ENCODE measurements at places on chromosomes 1 and 21. TPM values are rescaled to one million over a fixed set of nuclear protein-coding genes. Genes with fewer than 3 reads are reported as not detected.

DNA sequence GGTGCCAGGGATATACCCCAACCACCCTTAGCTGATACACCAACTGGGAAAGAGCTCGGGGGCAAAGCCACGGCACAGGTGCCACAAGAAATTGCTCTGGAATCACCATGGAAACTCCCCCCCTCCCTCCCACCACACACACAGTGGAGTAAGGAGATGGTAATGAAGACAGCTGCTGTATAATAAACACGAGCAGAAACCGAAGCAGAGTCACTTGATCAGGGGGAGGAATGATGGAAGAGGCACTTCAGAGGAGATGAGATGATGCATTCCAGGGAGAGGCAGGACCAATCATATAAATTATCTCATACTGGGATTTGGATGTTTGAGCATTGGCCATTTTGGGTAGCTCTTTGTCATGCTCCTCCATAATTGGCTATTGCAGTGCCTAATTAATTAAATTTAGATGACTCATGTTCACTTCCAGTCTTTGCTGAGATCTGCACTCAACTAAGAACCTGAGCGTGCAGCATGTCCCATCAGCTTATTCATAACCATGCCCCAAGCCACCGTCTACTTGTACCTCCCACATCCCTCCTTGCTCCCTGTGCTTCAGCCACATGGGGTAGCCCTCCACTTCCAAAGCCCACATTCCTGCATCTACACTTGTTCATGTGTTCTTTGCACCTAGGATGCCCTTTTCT is 189.5 kb downstream of the ZSCAN20 start:
- DNase-seq = no peak

OVAAL gene
- total RNA-seq = not detected

SH2D1B gene
- 0.12 TPM for total RNA-seq

DNA sequence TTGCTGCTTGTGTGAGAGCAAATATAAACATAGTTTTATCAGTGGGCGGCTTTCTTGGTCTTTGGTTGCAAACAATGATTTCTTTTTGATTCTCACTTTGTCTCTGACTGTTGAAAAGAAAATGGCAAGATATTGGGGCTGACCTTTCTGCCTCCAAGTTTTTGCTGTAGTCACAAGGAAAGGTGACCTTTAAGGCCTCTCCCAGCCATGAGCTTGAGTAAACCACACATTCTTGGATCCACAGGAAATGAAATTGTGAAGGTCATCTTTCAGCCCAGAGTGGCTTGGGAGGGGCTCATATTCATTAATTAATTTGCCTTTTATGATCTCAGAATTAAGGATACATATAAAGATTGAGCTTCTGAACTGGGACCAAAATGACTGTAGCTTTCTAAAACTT is 241.6 kb downstream of the BACH1 start:
- DNase-seq = no peak

DNA sequence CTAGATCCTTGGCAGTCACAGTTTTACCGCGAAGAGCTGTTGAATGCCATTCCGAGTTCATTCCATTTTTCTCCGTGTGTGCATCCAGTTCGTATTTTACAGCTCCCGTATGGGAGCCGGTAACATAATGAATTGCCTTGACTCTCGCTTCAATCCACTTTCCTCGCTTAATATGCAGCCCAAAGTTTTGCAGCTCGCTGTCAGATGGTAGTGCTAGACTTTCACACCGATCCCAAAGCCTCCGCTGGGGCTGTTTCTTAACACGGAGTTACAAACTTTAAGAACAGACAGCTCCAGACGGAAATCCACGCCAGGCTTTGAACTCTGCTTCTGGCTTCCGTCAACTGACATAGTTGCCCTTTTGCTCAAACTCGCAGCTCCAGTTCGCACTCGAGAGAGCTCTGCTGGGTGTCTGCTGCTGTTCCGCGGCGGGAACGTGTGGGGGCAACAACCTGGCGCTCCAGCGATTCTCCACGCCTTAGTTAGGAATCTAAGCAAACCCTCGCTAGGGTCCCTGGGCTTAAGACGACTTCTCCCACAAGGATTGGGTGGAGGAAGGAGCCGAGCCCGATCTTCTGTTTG is 3.5 kb upstream of the ARID1A start:
- DNase-seq = peak; percentile 91

GRCh38 chr1:228512781-228513198 is 25.6 kb downstream of the RNF187 start:
- DNase-seq = no peak

CRP gene
- total RNA-seq = 1.3 TPM

TRAF3IP3 gene
- 0.34 TPM for total RNA-seq

S100A9 gene
- total RNA-seq = 0.59 TPM

GRCh38 chr1:19040010-19040680 is 83.7 kb upstream of the IFFO2 start:
- no peak for DNase-seq

DNA sequence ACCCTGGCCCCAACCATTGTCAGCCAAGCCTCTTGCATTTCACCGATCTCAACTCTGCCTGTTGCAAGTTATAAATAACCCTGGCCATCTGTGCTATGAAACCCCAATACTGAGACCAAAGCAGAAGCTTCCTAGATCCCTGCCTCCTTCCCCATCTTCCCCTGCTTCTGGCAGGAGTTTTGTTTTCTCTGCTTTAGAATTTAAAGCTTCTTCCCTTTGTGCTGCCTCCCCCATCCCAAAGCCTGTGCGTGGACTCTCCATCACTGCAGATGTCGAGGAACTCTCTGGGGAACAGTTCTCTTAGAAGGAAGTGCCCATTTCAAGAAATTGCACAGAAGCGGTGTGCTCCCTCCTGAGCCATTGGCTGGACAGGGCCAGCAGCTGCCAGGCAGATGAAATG is 17.4 kb upstream of the MYOG start:
- DNase-seq = no peak

- DNase-seq = no peak
These were observed 337.3 kb downstream of the PRDM2 start for GRCh38 chr1:14037101-14037847.

- DNase-seq = no peak
These were observed 4.3 kb downstream of the ADAMTS1 start for GRCh38 chr21:26840912-26841311.

- DNase-seq = no peak
These were observed 623 bp downstream of the CAPN2 start for GRCh38 chr1:223712850-223713474.

ATP1A1 gene
- total RNA-seq = 290 TPM

DNA sequence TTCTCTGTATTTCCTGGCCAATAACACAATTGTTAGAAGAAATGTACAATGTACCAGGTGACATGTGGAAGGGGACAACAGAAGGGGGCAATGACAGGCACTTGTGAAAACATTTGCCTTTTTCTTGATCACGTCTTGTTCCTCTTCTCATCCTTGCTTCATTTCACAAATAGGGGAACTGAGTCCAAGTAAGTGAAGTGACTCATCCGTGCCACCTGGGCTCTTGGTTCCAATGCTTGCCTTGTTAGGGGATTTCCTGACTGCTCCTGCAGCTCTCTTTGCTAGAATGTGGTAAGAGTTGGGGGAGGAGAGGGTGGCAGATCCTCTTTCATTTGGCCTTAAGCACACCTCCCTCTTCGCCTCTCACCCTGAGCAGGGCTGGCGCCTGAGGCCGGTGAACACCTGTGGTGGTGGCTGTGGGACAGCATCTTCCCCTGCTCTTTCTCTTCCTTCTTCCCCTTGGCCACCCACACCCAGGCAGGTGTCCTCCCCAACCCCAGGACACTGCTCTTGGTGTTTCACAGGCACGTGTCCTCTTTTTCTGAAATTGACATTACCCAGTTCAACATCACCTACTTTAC is 2.2 kb upstream of the RHEX start:
- no peak for DNase-seq

GRCh38 chr1:175690915-175691314 is 52.5 kb downstream of the TNR start:
- DNase-seq = no peak

DNA sequence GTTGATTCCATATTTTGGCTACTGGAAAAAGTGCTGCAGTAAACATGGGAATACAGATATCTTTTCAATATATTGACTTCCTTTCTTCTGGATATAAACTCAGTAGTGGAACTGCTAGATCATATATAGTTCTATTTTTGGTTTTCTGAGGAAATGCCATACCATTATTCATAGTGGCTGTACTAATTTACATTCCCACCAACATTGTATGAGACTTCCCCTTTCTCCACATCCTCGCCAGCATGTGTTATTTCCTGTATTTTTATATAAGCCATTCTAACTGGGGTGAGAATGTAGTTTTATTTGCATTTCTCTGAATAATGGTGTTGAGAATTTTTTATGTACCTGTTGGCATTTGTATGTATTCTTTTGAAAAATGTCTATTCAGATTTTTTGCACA is 385.2 kb downstream of the NUF2 start:
- no peak for DNase-seq

GRCh38 chr1:7113822-7114221 is 328.6 kb downstream of the CAMTA1 start:
- DNase-seq = no peak

DNA sequence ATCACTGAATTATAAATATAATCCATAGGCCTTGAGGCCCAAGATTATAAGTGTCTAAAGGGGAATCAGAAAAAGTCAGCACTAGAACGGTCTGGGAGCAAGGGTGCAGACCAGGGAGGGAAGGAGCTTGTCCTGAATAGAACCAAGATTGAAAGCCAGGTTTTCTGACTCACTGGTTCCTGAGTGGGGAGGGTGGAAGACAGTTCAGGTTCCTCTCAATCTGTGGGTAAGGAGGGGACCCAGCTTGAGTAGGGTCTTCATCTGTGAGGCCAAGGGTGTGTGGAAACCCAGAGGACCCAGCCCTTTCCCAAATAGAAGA is 842 bp downstream of the LENEP start:
- DNase-seq = no peak

GRCh38 chr1:77900687-77901293 is 12.4 kb downstream of the NEXN start:
- DNase-seq = peak; percentile 53

DNA sequence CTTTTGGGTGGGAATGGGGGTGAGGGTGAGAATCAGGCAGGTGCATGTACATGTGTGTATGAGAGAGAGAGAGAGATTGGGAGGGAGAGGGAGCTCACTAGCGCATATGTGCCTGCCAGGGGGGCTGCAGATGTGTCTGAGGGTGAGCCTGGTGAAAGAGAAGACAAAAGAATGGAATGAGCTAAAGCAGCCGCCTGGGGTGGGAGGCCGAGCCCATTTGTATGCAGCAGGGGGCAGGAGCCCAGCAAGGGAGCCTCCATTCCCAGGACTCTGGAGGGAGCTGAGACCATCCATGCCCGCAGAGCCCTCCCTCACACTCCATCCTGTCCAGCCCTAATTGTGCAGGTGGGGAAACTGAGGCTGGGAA is 95.0 kb downstream of the EPHB2 start:
- DNase-seq = no peak

DNA sequence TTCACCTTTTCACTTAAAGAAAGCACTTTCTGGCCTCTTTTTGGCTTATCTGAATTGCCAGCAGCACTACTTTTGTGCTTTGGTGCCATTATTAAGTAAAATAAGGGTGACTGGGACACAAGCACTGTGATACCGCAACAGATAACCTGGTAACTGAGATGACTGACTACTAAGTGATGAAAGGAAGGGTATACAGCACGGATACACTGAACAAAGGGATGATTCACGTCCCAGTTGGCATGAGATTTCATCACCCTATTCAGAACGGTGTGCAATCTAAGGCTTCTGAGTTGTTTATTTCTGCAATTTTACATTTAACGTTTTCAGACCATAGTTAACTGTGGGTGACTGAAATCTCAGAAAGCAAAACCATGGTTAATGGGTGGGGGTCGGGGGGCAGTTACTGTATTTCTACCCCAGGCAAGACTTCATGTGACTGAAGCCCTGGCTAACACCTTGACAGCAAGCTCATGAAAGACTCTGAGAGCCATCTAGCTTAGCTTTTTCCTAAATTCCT is 102.8 kb downstream of the CLIC6 start:
- peak; percentile 80 for DNase-seq

GPR161 gene
- 13.7 TPM for total RNA-seq

ADCY10 gene
- total RNA-seq = 0.30 TPM

- DNase-seq = no peak
These were observed 15.5 kb downstream of the IFNGR2 start for GRCh38 chr21:33418691-33419090.

TIPRL gene
- total RNA-seq = 36.4 TPM

TOE1 gene
- total RNA-seq = 11.5 TPM

DNA sequence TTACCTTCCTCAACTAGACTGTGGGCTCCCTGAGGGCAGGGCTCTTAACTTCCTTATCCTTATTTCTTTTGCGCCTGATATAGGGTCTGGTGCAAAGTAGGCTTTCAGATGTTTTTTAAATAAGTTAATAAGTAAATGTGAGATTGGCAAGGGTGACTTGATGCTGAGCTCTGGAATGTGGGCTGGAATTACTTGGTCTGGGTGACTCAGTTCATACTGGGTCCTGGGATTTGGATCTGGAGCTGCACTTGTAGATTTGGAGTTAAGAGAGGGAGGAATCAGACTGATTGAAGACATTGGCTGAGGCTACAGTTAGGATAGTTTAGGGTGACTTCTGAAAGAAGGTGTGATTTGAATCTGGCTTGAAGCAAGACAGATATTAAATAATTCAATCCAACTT is 190.9 kb downstream of the GIPC2 start:
- DNase-seq = no peak

OR2L2 gene
- total RNA-seq = not detected

GRCh38 chr1:112870887-112871646 is 84.9 kb downstream of the SLC16A1 start:
- DNase-seq = no peak

DNA sequence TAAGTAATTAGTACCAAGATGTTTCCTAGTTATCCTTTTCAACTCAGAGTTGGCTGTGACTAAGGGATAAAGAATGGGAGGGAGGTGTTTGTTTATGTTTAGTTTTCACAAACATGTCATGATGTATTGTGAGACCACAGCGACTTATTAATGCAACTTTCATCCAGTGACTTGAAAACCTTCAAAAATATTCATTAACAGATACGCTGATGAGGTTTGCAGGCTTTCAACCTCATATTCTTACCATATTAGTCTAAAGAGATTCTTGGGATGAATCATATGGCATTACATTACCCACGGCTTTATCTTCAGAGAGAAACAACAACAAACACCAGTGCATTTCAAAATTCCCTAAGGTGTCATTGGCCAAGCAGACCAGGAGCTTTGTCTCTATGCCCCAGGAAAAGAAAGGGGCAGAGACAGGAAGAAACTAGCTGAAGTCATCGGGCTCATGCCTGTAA is 36.4 kb downstream of the PALMD start:
- DNase-seq = no peak

DNA sequence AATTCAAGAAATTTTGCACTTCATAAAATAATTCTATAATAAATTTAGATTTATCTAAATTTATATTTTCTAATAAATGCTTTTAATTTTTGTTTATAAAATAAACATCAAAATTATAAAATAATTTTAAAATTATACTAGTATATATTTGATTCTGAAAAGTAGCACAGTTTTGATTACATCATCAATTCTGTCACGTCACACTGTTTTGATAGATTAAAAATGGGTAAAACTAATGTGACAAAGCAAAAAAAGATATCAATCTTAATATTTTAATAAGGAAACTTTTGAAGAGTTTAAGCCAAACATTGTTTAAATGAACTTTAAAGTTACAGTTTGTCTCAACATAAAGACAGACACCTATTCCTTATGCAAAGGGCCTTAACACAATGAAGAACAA is 1001.8 kb downstream of the KCNT2 start:
- DNase-seq = no peak

- no peak for DNase-seq
These were observed 136.3 kb upstream of the SLC44A3 start for GRCh38 chr1:94683886-94684285.
